ENCODE measurements at places on chromosomes 2 and 18.
A peak's percentile ranks its signal among the peaks of the same experiment; 100 is the strongest.

DNA sequence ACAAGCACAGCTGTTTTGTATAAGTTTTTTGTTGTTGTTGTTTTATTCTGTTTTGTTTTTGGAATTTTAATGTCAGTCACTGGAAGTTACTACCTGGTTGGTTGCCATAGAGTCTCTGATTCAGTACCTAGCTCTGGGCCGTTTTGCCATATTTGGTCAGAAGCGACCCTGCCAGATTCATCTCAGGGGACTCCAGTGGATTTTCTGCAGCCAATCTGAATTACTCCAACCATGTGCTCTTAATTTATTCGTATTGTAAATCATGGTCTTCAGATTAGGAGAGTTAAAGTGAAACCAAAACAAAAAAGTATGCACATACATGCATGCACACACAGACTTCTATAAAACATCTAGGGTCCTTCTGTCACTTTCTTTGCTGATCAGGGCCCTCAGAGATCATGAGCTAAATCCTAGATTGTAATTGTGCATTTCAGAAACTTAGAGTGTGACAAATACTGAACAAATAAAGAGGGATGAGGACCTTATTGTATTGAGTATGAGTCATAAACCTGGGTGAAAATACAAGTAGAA lies 317.4 kb upstream of the UBE2E3 start:
- peak; percentile 11 for DNase-seq

- no peak for DNase-seq
Observed at GRCh38 chr2:30869988-30870387, 62.7 kb upstream of the CAPN13 start.

DNA sequence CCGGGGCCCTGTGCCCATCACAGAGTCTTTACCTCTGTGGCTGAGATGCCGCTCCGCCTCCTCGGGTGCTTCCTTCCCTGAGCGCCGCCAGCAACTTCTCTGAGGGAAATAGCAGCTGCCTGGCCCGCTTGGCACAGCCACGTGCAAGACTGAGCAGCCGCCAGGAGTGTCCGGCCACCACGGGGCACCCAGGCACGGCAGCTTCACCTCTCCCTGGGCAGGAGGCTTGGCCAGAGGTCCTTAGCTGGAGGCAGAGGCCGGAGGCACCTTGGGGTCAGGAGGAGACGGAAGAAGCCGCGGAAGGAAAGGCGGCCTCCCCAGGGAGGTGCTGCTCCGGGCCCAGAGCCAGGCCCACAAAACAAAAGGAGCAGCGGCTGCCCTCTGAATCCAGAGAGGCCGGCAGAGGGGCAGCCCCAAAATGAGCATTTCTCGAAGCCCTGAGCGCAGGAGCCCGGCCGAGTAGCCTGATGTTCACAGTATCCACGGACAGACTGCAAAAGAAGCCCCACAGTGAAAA lies 6.0 kb upstream of the LIMS2 start:
- DNase-seq: no peak

DNA sequence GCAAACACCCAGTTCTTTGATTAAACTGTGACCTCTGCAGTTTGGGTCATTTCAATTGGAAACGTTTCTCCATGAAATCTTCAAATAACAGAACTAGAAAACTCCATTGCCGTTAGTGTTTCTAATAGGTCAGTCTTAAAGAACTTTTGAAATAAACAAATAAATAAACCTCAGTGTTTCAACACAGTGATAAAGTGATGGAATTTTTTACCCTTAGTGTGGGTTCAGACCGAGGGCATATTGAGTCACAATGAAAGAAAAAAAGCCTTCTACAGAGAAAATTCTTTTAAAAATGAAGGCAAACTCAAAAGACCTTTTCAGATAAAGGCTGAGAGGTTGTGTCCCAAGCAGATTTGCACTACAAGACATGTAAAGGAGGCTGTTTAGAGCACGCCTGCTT lies 149.6 kb downstream of the NCKAP5 start:
- peak; percentile 8 for DNase-seq

DNA sequence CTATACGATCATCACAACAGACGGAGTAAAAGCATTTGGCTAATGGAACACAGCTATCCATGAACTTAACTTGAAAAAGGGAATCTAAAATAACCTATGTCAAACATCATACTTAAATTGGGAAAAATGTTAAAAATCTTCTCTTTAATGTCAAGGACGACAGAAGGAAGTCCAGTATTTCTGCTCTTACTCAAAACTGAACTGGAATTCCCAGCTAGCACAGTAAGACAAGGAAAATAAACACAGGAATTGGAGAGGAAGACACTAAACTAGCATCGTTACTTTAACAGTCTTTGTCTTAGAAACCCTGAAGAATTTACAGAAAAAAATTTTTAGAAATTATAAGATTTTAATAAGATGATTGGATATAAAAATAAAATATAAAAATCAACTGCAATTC lies 112.6 kb downstream of the HDAC4 start:
- DNase-seq: no peak

- peak; percentile 15 for DNase-seq
Observed at GRCh38 chr2:216274194-216274840, 98.0 kb downstream of the MARCHF4 start.

GRCh38 chr2:66443979-66444861 lies 9.3 kb downstream of the MEIS1 start:
- DNase-seq: peak; percentile 75

- no peak for DNase-seq
Observed at GRCh38 chr2:84115173-84115857, 343.8 kb downstream of the SUCLG1 start.

GRCh38 chr2:71716697-71717624 lies 263.6 kb downstream of the DYSF start:
- DNase-seq: peak; percentile 88

- DNase-seq: no peak
Observed at GRCh38 chr2:112867701-112868631, 31.4 kb upstream of the IL1B start.

GRCh38 chr2:147855316-147855715 lies 10.5 kb downstream of the ACVR2A start:
- DNase-seq: no peak

GRCh38 chr2:98546186-98546585 lies 62.1 kb downstream of the COA5 start:
- no peak for DNase-seq

- DNase-seq: peak; percentile 97
Observed at GRCh38 chr2:30113617-30114293, 33.1 kb upstream of the YPEL5 start.

GRCh38 chr2:167127135-167127534 lies 238.9 kb downstream of the XIRP2 start:
- peak; percentile 42 for DNase-seq

DNA sequence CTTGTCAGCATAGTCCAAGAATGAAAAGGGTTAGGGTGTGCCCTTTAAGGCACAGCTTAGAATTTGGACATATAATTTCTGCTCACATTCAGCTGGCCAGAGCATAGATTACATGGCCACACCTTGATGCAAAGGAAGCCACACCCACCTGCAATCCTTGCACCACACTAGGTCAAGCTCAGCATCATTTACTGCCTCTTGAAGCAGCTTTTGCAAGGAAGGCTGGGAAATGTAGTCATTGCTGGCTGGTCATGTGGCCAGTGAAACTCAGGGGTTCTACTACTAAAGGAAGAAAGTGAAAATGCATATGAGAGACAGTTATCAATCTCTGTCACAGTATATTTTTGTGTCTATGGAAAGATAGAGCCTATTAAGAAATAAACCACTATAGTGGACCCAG lies 159.3 kb downstream of the GFPT1 start:
- no peak for DNase-seq

DNA sequence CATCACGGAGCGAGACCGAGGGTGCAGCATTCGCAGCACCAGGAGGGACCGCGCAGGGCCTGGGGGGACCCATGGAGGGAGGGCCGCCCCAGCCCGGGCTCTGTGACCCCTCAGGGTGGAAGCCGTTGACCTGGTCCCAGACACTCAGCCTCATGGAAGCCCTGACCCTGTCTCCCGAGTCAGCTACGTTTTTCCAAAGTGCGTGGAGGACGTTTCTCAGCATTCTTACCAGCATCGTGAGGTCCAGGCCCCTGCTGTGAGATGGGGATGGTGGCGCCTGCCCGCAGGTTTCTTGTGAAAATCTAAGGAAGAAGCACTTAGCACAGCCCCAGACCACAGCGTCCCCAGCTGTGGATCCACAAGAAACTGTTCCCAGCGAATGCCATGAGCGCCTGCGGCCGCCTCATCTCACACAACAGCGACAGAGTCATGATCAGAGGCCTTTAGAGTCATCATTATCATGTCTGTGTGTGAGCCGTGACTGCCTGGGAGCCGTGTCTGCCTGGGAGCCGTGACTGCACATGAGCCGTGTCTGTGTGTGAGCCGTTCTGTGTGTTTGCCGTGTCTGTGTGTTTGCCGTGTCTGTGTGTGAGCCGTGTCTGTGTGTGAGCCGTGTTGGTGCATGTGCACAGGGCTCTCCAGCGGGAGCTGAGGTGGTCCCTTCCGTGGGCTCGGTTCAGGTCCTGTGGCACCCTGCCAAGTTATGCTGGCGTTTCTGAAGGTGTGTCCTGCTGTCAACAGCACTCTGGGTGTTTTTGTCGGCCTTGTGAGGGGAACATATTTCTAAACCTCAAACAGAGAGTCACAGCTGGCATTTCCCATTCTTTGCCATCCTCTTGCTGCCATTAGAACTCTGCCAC lies 49.2 kb upstream of the KCNG2 start:
- DNase-seq: no peak

GRCh38 chr2:208097801-208098200 lies 26.5 kb downstream of the CRYGD start:
- peak; percentile 44 for DNase-seq

DNA sequence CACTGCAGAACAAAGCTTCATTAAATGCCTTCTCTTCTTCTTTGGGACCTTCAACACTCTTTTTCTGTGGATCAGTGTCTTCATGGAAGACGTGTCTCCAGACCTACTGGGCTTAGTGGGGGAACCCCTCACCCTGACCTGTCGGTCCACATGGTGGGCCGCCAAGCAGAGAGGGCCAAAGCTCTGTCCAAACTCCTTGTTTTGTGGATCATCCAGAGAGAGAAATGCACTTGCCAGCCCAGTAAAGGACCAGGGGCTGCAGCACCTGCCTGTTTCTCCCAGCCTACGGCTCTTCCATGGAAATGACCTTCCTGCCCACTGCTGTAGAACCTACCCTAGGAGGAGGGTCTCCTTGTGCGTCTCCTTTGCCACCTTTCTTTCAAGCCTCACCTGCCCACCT lies 25.9 kb downstream of the DYSF start:
- no peak for DNase-seq

DNA sequence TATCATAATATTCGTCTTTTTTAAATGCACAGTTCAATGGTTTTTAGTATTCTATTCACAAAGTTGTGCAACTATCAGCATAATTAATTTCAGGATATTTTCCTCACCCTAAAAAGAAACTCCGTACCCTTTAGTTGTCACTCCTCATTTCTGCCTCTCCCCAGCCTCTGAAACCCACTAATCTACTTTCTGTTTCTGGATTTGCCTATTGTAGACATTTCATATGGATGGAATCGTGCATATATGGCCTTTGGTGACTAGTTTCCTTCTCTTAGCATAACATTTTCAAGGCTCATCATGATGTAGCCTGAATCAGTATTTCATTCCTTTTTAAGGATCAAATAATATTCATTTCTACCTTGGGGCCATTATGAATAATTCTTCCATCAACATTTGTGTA lies 18.5 kb downstream of the NEURL3 start:
- DNase-seq: no peak

GRCh38 chr2:217901835-217902378 lies 100.9 kb downstream of the TNS1 start:
- peak; percentile 68 for DNase-seq

GRCh38 chr2:184154438-184154837 lies 443.9 kb upstream of the ZNF804A start:
- DNase-seq: peak; percentile 21

- peak; percentile 85 for DNase-seq
Observed at GRCh38 chr2:28137221-28137620, 246.7 kb downstream of the BABAM2 start.

GRCh38 chr2:1856922-1857321 lies 112.6 kb upstream of the PXDN start:
- peak; percentile 17 for DNase-seq

DNA sequence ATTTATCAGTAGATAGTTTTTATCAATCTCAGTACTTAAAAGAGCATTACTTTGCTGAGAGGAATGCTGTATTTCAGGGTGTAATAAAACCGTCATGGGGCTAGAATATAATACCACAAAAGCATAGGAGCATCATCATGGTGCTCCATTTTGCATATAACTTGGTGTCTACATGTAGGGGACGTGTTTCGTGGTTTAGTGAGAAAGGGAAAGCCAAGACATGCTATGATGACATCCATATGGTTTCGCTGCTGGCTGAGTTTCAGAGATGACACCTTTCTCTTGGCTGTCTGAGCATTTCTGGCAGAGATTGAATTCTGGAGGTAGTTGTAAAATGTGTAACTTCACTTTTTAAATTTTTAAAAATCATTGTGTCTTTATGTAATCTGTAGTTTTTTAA lies 32.4 kb downstream of the WDR43 start:
- DNase-seq: no peak

DNA sequence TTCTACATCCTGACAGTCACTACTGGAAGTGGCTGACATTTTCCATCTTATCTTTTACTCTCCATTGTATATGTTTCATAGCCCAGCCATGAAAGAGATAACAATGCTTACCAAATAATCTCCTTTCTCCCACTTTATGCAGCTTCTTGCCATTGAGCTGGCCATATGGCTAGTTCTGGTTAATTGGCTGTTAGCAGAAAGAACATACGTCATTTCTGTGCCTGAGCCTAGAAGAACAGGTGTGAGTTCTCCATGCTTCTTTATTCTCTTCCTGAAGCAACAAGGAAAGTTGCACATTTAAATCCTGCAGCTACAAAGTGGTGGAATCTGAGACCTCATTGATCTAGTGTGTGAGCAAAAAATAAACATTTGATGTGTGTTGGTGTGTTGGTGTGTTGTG lies 82.0 kb upstream of the FSHR start:
- no peak for DNase-seq

GRCh38 chr2:117519721-117520120 lies 294.8 kb upstream of the DDX18 start:
- no peak for DNase-seq

DNA sequence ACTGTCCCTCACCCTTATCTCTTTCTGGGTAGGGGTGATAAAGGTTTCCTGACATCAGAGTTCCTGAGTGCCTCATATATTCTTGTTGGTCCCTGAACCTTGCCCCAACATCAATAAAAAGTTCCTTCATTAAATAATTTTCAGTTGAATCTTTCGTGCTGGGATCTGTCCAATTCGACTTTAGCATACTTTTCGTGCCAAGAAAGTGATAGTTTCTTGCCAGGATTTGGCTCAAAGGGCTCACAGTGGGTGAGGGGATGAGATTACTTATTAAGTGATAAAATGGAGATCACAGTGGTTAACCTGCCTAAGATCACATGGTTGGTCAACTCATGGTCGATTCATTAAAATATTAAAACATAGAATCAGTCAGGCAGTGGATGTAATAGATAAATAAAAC lies 93.8 kb upstream of the SLC8A1 start:
- no peak for DNase-seq

DNA sequence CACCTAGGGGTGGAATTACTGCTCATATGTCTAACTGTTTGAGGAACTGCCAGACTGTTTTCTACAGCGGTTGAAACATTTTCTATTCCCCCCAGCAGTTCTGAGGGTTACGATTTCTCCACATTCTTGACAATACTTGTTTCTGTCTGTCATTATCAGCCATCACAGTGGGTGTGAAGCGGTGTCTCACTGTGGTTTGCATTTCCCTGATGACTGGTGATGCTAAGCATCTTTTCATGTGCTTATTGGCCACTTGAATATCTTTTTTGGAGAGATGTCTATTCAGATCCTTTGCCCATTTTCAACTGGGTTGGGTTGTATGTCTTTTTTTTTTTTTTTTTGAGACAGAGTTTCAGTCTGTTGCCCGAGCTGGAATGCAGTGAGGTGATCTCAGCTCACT lies 63.0 kb downstream of the ADNP2 start:
- DNase-seq: no peak

Measured in EL (cell line).